ENCODE measurements at places on chromosomes 3 and 15.

GRCh38 chr3:23869977-23870662, 46.7 kb downstream of the NKIRAS1 start:
- no peak for DNase-seq

DNA sequence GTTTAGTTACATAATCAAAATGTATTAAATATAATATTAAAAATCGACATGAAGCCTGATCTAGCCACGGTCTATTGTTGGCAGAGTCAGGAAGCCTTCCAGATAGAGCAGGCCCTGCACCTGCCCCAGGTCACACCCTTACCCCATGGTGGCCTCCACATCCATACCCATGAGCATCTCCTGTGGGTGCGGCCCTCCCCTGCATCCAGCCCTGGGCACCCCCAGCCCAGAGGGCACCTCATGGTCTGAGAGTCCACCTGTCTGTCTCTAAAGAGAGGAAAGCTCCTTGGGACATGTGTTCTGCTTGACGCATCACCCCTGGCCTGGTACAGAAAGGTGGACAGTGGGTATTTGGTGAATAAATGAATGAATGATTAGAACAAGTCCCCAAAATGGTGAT, 37.2 kb upstream of the CSPG4 start:
- DNase-seq = no peak

GRCh38 chr15:57356636-57357035, 19.7 kb upstream of the CGNL1 start:
- DNase-seq = no peak

- no peak for DNase-seq
Observed at GRCh38 chr3:151318991-151319390, 2.4 kb upstream of the GPR87 start.

GRCh38 chr3:12473511-12473910, 10.8 kb upstream of the TSEN2 start:
- DNase-seq = peak; percentile 12

DNA sequence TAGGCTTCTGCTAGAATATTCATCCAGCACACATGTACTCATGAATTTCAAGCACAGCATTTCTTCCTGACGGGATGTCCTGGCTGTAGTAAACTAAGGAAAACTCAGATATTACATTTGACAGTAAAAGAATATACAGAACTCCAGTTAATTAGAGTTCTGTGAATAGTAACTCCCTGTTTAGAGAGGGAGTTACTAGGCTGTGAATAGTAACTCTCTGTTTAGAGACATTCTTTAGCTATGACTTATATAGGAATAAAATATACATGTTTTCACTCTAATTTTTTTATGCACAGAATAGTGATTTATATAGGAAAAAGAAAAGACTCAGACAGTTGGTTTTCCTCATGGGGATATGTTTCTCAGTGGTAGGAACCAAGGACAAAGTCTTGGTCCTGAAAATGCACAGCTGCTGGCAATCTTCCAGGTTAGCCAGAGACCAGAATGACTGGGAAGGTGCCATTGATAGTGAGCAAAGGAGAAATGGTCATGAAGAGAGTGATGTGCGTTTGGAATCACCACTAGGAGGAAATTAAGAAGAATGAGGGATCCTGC, 480.7 kb upstream of the THBS1 start:
- DNase-seq = no peak

DNA sequence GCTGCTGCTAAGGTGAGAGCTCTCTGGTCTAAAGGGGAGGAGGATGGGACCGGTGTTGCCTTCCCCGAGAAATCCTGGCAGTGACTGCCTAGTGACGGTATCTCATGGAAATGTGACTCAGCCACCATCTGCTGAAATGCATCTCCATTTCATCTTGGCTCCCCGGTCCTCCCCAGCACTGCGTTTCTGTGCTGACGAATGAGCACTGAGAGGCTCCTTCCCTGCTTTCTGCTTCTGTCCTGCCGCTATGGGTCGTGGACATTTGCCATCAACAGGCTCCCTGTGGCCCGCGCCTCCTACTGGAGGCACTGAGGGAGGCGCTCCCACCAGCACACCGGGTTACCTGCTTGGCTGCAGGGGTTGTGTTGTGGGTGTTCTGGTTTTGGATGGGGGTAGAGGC, 13.5 kb upstream of the SEC13 start:
- DNase-seq = peak; percentile 92

GRCh38 chr3:172065527-172065926, 26.1 kb downstream of the FNDC3B start:
- DNase-seq = peak; percentile 12

- no peak for DNase-seq
Observed at GRCh38 chr3:187708696-187709095, 6.3 kb upstream of the RTP2 start.

DNA sequence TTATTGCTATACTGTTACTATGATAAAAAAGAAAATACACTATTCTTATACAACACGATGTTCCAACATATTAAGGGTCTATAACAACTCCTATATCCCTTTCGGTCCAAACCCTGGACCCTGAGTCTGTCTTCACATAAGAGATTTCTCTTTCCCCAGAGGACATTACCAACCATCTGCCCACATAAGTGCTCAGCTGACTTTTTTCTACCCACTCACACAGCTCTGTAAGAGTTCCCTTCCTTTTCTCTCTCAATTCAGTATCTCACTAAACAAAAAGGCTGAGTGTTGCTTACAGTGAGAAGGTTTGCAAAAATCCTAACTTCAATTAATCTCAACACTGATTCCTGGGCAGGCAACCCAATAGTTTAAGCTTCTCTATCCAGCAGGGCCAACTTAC, 30.5 kb downstream of the ITGB5 start:
- no peak for DNase-seq

- DNase-seq = no peak
Observed at GRCh38 chr3:193693774-193694173, 100.8 kb downstream of the OPA1 start.

DNA sequence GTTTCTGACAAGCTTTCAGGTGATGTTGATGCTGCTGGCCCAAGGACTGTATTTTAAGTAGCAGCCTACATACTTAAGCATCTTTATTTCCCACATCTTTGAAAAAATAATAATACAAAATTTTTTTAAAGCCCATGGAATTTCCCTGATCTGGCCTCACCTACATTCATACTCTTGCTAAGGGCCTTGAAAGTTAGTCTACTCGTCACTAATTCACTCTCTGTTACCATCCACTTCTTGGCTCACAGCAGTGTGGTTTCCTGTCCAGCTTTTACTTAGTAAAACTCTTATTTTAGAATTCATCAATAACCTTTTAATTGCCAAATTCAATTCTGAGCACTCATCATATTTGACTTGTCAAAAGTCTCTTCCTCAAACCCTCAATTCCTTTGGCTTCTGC, 59.3 kb upstream of the CRTC3 start:
- no peak for DNase-seq

GRCh38 chr3:34155108-34155507, 356.7 kb downstream of the PDCD6IP start:
- DNase-seq = no peak

DNA sequence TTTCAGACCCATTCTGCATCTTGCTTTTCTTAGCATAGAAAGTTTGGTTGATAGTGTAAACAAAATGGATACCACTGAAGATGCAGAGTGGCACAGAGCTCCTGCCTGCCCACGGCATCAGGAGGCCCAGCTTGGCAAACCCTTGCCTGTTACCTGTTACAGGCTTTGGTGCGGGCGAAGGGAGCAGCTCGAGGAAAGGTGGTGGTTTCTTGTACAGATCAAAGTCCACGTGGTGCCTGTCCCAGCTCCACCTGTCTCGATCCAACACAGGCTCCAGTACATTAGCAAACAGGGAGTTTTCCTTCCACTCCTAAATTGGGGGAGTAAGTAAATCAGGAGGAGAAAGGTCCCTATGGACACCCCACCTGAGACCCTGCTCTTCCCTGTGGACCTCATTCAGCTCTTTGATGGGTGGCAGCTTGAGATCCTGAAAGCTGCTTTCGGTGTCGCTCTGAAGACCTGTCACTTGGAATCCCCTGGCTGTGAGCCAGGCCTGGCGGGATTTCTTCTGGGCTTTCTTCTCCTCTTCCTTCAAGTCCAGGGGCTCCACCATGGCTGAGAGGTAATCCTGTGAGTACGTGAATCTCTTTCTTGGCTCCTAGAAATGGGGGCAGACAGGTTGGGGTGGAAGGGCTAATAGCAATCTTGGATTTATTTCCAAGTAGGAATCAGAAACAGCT, 35.7 kb downstream of the ACAD9 start:
- DNase-seq = no peak

GRCh38 chr3:61649381-61650170, 88.2 kb downstream of the PTPRG start:
- DNase-seq = no peak

DNA sequence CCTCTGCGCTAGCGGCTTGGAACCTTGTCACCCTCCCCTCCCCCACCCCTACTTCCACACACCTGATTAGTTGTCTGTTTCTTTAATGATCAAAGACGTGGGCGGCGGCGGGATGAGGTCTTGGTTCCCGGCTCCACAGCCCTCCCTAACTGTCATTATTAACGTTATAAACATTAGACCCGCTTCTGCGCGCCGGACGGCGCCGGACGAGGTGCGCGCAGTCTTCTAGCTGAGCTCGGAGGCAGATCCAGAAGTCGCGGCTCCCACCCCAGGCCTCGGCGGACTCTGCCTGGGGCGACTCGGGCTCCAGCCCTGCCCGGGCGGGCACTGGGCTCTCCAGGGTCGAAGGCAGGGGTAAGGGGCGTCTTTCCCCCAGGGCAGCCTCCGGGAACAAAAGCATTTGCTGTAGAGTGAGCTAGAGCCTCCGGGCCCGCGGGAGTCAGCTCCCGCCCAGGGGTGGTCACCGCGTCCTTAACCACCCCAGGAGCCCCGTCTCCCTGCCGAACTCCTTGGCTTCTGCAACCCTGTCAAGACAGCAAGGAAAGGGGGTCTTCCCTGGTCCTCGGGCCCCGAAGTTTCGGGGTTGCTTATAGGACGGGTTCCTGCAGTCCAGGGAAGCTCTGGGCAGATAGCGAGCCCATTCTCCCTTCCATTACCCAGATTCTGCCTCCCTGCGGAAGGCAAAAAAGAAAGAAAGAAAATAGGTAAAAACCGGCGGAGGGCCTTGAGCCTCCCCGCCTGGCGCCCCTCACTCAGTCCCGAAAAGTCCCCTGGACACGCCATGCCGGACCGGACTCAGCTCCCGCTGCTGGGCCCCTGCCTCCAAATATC, 2.2 kb upstream of the ISLR2 start:
- DNase-seq = no peak

DNA sequence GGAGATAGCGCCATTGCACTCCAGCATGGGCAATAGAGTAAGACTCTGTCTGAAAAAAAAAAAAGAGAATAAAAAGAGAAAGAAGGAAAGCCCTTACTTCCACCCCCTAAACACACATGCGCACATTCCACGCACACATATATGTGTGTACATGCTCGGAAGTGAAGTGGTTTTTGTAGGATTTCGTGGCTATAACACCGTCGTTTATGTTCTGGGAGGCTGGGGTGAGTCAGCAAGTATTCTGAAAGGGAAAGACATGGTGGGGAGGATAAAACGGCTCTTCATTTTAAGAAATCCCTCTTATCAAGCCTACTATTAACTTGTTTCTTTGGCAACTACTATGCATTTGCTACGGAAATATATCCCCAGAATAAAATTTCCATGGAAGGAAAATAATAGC, 422.8 kb upstream of the TBL1XR1 start:
- DNase-seq = no peak

- DNase-seq = no peak
Observed at GRCh38 chr3:185789891-185790830, 34.7 kb downstream of the IGF2BP2 start.

GRCh38 chr15:98866511-98866910, 141.1 kb downstream of the PGPEP1L start:
- no peak for DNase-seq

DNA sequence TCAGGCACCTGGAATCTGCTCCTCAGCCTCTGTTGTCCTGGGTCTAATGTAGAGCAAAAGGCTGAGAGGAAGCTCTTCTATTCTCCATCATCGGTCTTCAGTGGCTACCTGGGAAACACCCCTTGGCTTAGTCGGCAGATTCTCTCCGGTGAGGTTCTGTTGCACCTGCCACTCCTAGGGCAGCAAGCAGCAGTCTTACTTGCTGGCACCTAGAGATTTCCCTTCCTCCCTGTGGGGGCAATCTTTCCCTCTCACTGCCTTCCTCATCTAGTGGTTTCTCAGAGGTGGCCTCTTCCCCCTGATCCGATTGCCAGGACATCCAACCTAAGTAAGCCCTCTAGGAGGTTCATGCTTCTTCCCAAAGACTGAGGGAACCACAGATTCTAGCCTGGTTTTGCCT, 60.8 kb downstream of the PLS1 start:
- no peak for DNase-seq

- no peak for DNase-seq
Observed at GRCh38 chr3:32696523-32696922, 11.5 kb downstream of the CNOT10 start.

DNA sequence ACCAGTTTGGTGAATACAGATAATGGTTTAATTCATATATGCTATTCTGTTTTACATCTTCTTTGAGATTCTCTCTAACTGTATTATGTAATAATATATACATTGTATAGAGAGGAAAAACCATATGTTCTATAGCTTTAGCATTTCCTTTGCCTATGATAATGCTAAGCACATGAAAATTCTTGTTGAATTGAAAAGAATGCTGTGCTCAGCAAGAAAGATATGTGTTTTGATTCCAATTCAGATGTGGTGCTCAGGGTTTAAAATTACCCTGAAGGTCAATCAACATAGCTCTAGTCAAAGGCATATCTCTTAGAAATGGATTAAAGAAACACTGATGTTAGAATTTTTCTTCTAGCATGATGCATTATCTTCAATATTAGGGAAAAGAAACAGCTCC, 8.5 kb upstream of the TUSC7 start:
- no peak for DNase-seq

DNA sequence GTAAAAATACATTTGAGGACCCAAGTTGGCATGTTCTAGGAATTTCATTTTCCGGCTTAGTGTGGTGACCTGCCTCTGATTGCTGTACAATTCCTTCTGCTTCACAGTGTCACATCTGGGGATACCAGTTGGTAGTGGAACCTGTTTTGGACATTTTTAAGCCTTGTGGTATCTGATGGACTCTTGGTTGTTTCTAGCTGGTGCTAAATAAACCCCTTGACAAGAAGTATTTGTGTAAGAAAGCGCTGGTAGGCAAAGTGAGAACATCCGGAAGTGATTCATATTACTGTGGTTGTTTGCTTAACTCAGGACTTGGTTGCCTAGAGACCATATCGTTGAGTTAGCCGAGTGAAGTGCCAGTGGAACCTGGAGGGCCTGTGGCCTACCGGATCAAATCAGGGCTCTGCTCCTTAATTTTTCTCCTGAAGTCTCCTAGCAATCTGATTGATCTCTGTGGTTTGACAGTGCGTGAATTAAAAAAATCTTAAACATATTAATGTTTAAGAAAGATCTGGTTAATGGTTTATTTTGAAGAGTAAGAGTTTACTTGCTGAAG, 12.8 kb downstream of the IQGAP1 start:
- DNase-seq = no peak

GRCh38 chr15:83651541-83651940, 2.4 kb upstream of the ADAMTSL3 start:
- no peak for DNase-seq

DNA sequence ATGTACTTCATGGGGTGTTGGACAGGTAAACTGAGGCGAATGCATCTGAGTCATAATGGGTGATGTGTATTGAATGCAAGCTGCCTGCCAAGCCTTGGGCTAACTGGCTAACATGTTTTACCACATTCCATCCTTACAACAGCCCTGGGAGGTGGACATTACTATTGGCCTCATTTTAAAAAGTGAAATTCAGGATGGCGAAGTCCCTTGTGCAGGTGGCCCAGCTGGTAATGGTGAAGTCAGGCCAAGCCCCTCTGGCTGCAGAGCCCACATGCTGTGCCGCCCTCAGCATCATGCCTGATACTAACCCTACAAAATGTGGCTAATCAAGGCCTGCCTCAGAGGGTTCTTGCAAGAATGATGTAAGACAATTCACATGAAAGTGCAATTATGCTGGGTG, 60.0 kb upstream of the CHD2 start:
- no peak for DNase-seq

GRCh38 chr15:85984241-85984640, 95.4 kb upstream of the AGBL1 start:
- DNase-seq = no peak

Measured in cerebellum (tissue), 4 donors.